ENCODE measurements at places on chromosomes 6 and 20.

GRCh38 chr6:111070105-111071005, 16.9 kb upstream of the SLC16A10 start:
- no peak for DNase-seq

DNA sequence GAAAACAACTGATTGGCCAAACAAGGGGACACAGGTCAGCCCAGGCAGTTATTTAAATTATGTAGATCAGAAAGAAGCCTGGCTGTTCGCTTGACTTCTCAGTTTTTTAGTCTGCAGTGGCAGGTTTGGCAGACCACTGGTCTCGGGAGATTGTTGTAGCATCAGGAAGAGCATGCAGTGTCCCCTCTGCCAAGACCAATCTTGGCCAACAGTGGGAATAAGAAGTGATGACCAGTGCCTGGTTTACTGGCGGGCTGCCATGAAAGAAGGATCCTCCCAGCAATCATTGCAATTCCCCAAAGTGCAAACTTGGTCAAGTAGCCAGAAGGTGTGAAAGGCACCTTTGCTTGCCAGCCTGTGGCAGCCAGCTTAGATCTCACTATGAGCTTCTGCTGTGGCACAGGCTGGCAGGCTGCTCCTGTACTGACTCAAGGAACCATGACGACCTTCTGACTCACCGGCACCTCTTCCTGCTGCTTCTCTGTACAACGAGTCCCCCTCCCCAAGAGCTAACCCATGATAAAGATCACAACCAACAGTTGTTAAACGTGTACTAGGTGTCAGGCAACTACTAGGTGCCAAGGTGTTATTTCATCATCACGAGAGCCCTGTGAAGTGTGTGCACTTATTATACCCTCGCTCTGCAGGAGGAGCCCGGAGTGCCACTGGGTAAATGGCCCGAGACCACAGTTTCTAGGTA, 76.8 kb upstream of the DUSP22 start:
- no peak for DNase-seq

DNA sequence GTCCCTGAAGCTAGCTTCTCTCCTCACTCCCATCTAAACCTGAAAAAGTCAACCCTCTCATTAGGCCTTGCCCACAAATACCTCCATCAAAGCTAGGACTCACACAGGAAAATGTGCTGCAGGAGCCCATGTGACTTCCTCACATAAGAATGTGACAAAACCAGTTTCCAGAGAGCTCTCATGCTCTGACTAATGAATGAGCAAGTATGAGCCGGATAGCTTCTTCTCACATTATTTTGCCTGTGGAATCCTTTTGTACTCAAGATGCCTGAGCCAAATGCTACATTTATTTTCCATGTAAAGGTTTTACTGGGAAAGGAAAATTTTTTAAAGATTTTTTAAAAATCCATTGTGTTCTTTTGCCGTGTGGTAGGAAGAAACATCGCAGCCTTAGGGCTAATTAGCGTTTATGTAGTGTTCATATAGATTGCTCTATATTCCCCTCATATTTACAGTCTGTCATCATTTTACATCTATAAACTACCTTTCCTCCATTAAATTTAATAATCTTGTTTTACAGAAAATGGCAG, 68.6 kb upstream of the CCN6 start:
- peak; percentile 93 for DNase-seq

GRCh38 chr6:115514656-115515055, 546.0 kb downstream of the FRK start:
- peak; percentile 96 for DNase-seq

DNA sequence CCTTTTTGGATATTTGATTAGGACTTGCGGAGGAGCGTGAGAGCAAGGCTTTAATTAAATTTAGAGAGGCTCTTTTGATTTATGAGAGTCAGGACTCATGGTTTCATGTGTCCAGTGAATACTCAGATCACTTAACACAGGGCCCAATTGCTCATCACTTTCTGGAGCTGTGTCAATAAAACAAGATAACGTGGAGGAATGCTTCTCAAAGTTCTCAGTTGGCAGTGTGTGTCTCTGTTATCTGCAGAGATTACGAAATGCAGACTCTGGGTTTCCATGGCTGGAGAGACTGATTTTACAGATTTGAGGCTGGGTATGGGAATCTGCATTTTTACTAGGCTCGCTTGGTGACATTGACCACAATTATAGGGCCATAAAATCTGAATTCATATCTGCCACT, 335.8 kb upstream of the FLRT3 start:
- DNase-seq: no peak

GRCh38 chr6:1390133-1390945, 963 bp downstream of the FOXF2 start:
- peak; percentile 43 for DNase-seq

GRCh38 chr6:11056871-11057270, 12.8 kb upstream of the ELOVL2 start:
- no peak for DNase-seq

GRCh38 chr6:128327890-128328289, 192.5 kb downstream of the PTPRK start:
- DNase-seq: peak; percentile 25

GRCh38 chr6:26215585-26216358, 128.5 kb downstream of the HFE start:
- peak; percentile 28 for DNase-seq

DNA sequence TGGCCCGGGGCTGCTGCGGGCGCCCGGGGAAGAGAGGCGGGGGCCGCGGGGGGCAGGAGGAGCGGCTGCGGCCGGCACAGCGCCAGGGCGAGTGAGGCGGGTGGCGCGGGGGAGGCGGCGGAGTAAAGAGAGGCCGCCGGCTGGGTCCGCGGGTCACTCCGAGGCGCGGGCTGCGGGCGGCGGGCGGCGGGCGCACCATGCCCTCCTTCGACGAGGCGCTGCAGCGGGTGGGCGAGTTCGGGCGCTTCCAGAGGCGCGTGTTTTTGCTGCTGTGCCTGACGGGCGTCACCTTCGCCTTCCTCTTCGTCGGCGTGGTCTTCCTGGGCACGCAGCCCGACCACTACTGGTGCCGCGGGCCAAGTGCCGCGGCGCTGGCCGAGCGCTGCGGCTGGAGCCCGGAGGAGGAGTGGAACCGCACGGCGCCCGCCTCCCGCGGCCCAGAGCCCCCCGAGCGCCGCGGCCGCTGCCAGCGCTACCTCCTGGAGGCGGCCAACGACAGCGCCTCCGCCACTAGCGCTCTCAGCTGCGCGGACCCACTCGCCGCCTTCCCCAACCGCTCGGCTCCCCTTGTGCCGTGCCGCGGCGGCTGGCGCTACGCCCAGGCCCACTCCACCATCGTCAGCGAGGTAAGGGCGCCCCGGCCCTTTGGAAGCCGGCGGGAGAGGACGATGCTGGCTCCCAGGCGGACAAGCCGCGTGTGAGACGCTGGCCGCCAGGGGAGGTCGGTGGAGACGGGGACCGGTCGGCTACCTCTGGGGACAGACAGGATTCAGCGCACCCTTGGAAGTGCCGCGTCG, at the start of gene SLC22A3:
TSS of gene SLC22A3 (plus strand) at position 156 of the 797 bp plus-strand sequence. CDS start at position 198, 42 bp downstream.
- peak; percentile 11 for DNase-seq

DNA sequence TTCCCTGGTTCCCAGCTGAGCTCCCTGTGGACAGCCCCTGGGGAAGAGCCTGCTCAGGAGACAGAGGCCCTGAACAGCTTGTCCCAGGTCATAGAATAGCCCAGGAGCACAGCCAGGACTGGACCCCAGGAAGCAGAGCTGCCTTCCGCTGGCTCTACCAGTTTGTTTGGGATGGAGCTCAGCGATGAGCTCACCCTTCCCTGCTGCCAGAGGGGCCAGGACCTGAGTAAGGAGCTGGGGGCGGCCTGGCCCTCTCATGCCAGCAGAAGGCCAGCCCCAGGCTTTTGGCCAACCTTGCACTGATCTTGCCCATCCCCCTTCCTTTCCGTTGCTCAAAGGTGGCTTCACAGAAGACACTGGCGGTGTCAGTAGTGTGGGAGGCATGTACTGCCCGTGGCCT, 17.5 kb downstream of the MMP24OS start:
- DNase-seq: no peak

DNA sequence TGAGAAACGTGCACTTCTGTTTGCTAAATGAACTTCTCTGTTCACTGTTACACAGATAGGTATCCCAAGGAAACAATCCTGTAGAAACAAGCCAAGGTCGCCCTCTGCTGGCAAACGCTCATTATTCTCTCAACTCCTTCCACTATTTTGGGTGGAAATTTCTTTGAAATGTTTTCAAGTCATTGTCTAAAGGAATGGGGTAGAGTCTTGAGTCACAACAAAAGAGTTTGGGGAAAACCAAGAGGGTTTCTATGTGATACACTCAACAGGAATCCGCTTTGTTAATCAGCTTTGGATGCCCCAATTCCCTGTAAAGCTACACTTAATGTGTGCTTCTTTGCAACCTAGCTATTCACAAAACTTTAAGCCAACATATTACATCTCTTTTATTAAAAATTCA, 4.6 kb upstream of the RAE1 start:
- DNase-seq: peak; percentile 71

- DNase-seq: peak; percentile 66
These were observed 9.3 kb downstream of the SERAC1 start for GRCh38 chr6:158158748-158159147.

GRCh38 chr20:52500157-52500556, 308.6 kb upstream of the ZFP64 start:
- DNase-seq: no peak

- DNase-seq: peak; percentile 19
These were observed 85.5 kb upstream of the PMEPA1 start for GRCh38 chr20:57795342-57795697.

- DNase-seq: no peak
These were observed 64.0 kb downstream of the FYN start for GRCh38 chr6:111809264-111809663.

GRCh38 chr6:55182016-55182650, 7.8 kb downstream of the HCRTR2 start:
- peak; percentile 14 for DNase-seq

DNA sequence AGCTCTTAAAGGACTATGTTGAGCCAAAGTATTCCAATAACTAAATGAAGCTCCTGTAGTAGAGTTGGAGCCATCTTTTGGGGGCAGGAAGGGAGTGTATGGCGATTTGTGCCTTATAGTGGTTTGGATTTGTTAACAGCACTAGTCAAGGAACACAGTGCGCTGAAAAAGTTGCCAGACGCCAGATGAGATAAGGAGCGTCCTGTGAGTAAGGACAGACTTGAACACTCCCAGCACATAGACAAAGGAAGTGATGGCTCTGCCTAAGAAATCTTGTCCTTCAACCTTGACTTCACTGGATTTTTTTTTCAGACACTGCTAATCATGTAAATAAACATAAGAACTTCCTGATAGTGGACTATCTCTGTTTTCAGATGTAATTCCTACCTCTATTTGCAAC, 136.9 kb downstream of the TRMT11 start:
- DNase-seq: no peak

GRCh38 chr6:44854712-44855443, 467.4 kb downstream of the CDC5L start:
- DNase-seq: no peak

DNA sequence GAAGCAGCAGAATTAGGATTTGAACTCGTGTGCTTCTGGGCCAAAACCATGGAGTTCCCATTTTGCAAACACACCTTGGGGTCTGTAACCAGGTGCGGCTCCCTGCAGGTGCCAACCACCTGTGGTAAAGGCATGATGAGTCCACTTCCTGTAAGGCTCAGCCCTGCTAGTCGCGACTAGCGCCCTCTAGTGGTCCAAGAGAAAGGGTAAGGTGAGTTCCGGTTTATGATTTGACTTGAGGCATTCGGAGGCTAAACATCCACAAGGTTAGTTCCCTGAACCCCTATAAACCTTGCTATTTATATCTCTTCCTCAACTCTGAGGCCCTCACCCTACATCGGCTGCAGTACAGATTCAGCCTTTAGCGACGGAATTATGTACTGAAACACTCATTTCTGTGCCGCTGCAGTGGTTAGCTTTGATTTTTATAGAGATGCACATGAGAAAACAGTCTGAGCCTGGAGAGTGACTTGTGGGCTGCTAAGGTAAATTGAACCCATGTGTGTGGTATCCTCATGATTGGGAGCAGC, 173.4 kb downstream of the PLCB1 start:
- no peak for DNase-seq
